H1 (cell line): ENCODE measurements at places on chromosomes 6 and 20.

DNA sequence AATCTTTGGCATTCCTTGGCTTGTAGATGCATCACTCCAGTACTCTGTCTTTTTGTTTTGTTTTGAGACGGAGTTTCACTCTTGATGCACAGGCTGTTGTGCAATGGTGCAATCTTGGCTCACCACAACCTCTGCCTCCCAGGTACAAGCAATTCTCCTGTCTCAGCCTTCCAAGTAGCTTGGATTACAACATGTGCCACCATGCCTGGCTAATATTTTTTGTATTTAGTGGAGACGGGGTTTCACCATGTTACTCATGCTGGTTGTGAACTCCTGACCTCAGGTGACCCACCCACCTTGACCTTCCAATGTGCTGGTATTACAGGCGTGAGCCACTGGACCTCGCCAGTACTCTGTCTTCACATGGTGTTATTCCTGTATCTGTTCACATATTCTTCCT is 35.8 kb upstream of the LGSN start:
- no peaks in the 10 kb centered on the region for H3K4me1 ChIP-seq
- no peaks in the 10 kb centered on the region for H3K36me3 ChIP-seq
- H3K27ac ChIP-seq, result no peak overlapping the region
- no peaks in the 10 kb centered on the region for H3K27me3 ChIP-seq

GRCh38 chr20:40287683-40288082 is 401.4 kb downstream of the MAFB start:
- no peak overlapping the region for H3K27ac ChIP-seq
- H3K4me1 ChIP-seq, result peaks cover 7% of the 10 kb centered on the region
- no peaks in the 10 kb centered on the region for H3K27me3 ChIP-seq
- no peak for DNase-seq

DNA sequence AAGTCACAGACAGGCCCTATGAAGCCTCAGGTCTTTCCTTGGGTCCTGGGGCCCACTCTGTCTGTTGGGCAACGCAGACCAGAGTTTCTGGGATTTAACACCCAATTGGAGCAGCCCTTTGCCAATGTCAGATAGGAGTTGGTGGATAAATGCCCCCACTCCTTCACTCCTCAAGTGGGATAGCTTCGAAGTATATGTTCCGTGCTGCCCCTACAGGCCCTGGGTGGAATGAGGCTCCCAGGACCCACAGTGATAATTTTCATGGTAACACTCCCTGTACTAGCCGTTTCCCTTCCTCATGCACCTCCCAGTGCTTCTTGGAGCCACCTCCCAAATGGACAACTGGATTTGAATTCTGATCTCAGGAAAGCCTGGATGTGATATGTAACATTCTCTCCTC is 145.4 kb downstream of the FOXA2 start:
- no peak for DNase-seq
- no peaks in the 10 kb centered on the region for H3K27me3 ChIP-seq
- H3K36me3 ChIP-seq, result no peaks in the 10 kb centered on the region
- no peak overlapping the region for H3K4me3 ChIP-seq

DNA sequence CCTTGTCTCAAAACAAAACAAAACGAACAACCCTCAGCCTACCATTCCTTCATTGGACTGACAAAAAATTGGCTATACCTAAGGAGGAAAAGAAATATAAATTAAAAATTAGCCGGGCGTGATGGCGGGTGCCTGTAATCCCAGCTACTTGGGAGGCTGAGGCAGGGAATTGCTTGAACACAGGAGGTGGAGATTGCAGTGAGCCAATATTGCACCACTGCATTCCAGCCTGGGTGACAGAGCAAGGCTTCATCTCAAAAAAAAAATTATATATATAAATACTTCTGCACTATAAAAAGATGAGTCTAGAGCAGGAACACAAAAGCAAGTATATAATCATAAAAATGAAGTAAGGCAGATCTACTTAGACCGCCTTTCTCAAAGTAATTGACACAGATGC is 109.8 kb downstream of the CRYBG1 start:
- H3K4me3 ChIP-seq, result no peak overlapping the region
- DNase-seq, result no peak
- H3K36me3 ChIP-seq, result no peaks in the 10 kb centered on the region
- H3K27ac ChIP-seq, result no peak overlapping the region

DNA sequence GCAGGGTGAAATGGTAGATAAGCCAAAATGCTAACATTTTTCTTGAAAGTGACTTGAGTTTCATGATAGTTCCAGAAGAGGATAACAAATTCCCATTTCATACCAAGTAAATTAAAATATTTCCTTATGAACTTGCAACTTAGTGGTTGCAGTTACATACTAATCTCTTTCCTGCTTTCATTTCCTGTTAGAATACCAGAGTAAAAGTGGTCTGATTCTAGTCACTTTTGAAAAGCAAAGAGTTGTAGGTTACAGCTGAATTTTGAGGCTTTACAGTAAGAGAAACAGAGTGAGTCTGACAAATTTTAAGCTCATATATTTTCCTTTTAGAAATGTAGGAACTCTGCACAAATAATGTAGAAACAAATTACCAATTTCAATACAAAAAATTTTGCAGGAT is 117.4 kb downstream of the ZFAND3 start:
- no peaks in the 10 kb centered on the region for H3K36me3 ChIP-seq
- no peak for DNase-seq
